ENCODE measurements at places on chromosomes 6 and 20. TPM values are rescaled to one million over a fixed set of nuclear protein-coding genes. Genes with fewer than 3 reads are reported as not detected.
A peak's percentile ranks its signal among the peaks of the same experiment; 100 is the strongest.

DNA sequence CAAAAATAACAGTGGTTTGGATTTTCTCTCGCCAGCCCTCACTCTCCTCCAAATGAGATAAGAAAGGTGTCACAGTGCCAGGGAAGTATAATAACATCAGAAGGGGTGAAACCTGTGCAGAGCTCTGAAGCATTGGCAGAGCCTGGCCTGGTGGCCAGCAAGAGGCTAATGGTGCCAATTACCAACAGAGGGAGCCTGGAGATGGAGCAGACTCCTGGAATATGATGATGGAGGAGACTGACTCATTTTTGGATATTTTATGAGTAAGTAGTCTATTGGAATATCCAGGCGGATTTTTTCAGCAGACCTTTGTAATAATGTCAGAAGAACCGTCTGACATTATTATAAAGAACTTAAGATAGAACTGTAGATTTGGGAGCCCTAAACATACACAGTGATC, 442.6 kb upstream of the MARCKS start:
- H3K27me3 ChIP-seq: no peaks in the 10 kb centered on the region
- no peak overlapping the region for H3K4me3 ChIP-seq
- no peaks in the 10 kb centered on the region for H3K4me1 ChIP-seq
- no peak for ATAC-seq

- no peak overlapping the region for H3K27ac ChIP-seq
- no peaks in the 10 kb centered on the region for H3K4me1 ChIP-seq
- H3K4me3 ChIP-seq: no peak overlapping the region
- H3K27me3 ChIP-seq: no peaks in the 10 kb centered on the region
- H3K36me3 ChIP-seq: peaks cover 6% of the 10 kb centered on the region
- ATAC-seq: no peak
These were observed 3.8 kb upstream of the AFG1L start for GRCh38 chr6:108291091-108291490.

- H3K4me3 ChIP-seq: no peak overlapping the region
- no peaks in the 10 kb centered on the region for H3K36me3 ChIP-seq
- no peaks in the 10 kb centered on the region for H3K27me3 ChIP-seq
- peak; percentile 90 for ATAC-seq
- peaks cover under 1% of the 10 kb centered on the region for H3K4me1 ChIP-seq
- no peak overlapping the region for H3K27ac ChIP-seq
These were observed 30.6 kb downstream of the MRPL14 start for GRCh38 chr6:44096612-44097011.

DNA sequence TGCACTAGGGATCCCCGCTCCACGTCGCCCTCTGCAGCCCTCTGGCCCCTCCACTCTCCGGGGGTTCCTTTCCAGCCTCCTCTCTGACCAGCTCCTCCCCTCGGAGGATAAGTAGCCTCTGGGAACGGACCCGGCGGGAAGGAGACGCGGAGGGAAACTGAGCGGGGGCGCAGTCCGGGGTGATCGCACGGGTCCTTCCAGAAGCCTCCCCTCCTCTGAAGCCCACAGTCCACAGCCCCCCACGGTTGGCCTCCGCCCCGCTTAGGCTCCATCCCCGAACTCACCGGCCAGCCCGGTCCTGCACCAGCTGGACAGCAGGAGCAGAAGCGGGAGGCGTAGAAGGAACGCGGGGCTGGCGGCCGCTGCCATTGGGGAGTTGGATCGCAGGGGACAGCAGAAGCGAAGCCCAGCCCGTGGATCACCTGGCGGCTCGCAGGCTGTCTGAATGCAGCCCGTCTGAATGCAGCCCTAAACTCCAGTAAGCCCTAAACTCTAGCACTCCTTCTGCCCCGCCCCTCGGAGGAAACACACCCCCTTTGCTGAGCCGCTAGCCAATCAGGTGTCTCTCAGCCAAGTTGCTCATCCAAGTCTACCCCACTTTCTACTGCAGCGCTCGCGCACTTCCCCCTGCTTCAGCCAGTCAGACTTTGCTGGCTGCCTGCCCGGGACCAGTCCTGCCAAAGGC, at the start of gene RAET1G:
Gene RAET1G, minus strand, starts transcription at position 480 of the 685 bp plus-strand sequence. Its CDS starts 111 bp downstream, at position 369.
- H3K36me3 ChIP-seq: no peaks in the 10 kb centered on the region
- H3K4me1 ChIP-seq: peaks cover 18% of the 10 kb centered on the region

DNA sequence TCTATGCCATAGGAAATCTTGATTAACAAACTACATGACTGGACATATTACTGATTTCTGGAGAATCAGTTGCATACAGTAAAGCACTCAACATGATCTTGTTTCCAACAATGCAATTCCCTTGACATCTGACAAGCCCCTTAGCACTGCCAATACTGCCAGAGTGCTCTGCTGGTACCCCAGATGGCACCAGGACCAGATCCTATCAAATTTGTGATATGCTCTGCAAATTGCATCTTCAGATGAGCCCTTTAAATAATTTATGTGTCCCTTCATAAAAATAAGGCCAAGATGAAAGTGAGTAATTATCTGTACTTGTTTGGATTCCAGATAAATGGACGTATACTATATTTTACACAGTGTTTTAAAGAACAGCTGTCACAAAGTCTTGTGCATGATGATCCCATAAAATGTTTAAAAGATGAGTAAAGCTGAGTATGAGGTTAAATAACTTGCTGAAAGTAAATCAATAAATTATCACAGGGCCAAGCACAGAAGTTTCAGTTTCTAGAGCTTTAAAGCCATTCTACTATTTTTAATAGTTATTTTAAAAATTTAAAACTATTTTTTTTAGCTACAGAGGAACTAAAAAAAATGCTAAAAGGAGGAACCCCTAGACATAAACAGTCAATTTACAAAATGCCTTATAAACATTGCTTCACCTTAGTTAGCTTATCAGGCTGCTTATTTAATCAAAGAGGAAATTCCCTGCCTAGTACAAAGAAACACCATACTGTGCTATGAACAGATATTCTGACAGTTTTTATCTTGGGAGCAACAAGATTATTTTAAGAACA, 42.1 kb downstream of the NUDT3 start:
- no peaks in the 10 kb centered on the region for H3K27me3 ChIP-seq
- H3K27ac ChIP-seq: no peak overlapping the region
- peaks cover 4% of the 10 kb centered on the region for H3K4me1 ChIP-seq
- no peaks in the 10 kb centered on the region for H3K36me3 ChIP-seq

- no peaks in the 10 kb centered on the region for H3K27me3 ChIP-seq
- H3K27ac ChIP-seq: no peak overlapping the region
- H3K4me1 ChIP-seq: no peaks in the 10 kb centered on the region
- H3K4me3 ChIP-seq: no peak overlapping the region
These were observed 1064.6 kb upstream of the EYS start for GRCh38 chr6:66771626-66772025.

- H3K4me1 ChIP-seq: peaks cover 6% of the 10 kb centered on the region
- peaks cover 14% of the 10 kb centered on the region for H3K27me3 ChIP-seq
- H3K36me3 ChIP-seq: no peaks in the 10 kb centered on the region
- no peak for ATAC-seq
- H3K27ac ChIP-seq: no peak overlapping the region
- H3K4me3 ChIP-seq: no peak overlapping the region
These were observed 73.2 kb downstream of the LY86 start for GRCh38 chr6:6661684-6662083.

GRCh38 chr20:49624317-49624716, 56.4 kb upstream of the PTGIS start:
- H3K27me3 ChIP-seq: peaks cover 15% of the 10 kb centered on the region
- H3K27ac ChIP-seq: no peak overlapping the region
- H3K4me1 ChIP-seq: peaks cover 14% of the 10 kb centered on the region
- ATAC-seq: no peak

DNA sequence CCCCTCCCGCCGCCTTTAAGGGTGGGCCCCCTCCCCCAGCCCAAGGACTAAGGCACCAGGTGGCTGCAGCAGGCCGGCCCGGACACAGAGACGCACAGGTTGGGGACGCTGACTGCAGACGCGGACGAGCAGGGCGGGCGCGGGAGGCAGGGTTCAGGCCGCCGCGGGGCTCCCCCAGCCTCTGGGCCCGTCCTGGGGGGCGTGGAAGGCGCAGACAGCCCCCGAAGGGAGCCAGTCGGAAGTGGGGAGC, 9.3 kb downstream of the DUSP15 start:
- H3K27me3 ChIP-seq: peaks cover 17% of the 10 kb centered on the region
- H3K27ac ChIP-seq: no peak overlapping the region
- H3K36me3 ChIP-seq: no peaks in the 10 kb centered on the region
- H3K4me3 ChIP-seq: peak overlapping the region; percentile 20
- H3K4me1 ChIP-seq: peaks cover 5% of the 10 kb centered on the region

GRCh38 chr20:17969884-17970409, 1.1 kb downstream of the MGME1 start:
- H3K27ac ChIP-seq: peak overlapping the region; percentile 98
- ATAC-seq: no peak
- peak overlapping the region; percentile 98 for H3K4me3 ChIP-seq

NSFL1C gene
- 51.5 TPM for total RNA-seq

UNC5CL gene
- 6.7 TPM for total RNA-seq

MED23 gene
- total RNA-seq: 24.2 TPM

DDAH2 gene
- total RNA-seq: 23.8 TPM

DLK2 gene
- total RNA-seq: 1.3 TPM

IP6K3 gene
- total RNA-seq: not detected

ZHX3 gene
- 9.6 TPM for total RNA-seq

PRDM13 gene
- total RNA-seq: not detected

BHLHE23 gene
- not detected for total RNA-seq

All from activated T-helper 17 cell treated with anti-CD3 and anti-CD28 coated beads, Interleukin-2, amount 50 U/mL, for 72 hours (primary cell).